Ovary (tissue), 10 donors: ENCODE measurements at places on chromosomes 6 and 20. TPM values are rescaled to one million over a fixed set of nuclear protein-coding genes. Genes with fewer than 3 reads are reported as not detected.

- no peak for DNase-seq
Observed at GRCh38 chr20:56716806-56717205, 87.7 kb downstream of the TFAP2C start.

DNA sequence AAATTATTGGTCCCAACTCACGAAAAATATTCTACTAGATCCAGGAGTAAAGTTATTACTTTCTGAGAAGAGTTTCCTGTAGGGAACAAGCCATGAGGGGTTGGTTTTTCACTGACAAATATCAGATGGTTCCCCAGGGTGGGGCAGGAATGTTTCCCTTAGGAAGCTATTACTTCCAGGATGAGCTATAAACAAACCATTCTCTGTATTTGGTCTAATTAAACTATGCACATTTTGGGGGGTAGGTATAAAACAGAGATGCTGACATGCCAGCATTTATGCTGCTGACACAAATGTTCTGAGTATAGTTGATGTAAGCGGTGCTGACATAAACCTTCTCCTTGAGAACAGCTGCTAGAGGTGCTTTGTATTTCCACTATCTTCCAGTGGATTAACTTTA is 54.2 kb downstream of the OGFRL1 start:
- no peak for DNase-seq

DNA sequence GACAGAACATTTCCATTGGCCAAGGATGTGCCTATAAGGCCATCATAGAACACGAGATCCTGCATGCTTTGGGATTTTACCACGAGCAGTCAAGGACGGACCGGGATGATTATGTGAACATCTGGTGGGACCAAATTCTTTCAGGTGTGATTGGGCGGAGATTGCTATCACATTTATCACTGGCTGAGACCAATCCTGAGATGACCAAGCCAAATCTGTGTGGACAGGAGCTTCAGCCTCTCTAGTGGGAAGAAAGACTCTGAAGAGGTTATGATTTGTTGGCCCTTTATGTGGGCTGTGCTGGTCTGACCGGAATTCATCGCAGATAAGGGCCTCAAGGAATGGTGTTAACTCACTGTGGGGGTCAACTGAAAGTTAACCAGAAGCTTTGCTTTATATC is 26.4 kb downstream of the MEP1A start:
- DNase-seq = no peak

- no peak for DNase-seq
Observed at GRCh38 chr20:44115762-44116644, 71.0 kb downstream of the JPH2 start.

DNA sequence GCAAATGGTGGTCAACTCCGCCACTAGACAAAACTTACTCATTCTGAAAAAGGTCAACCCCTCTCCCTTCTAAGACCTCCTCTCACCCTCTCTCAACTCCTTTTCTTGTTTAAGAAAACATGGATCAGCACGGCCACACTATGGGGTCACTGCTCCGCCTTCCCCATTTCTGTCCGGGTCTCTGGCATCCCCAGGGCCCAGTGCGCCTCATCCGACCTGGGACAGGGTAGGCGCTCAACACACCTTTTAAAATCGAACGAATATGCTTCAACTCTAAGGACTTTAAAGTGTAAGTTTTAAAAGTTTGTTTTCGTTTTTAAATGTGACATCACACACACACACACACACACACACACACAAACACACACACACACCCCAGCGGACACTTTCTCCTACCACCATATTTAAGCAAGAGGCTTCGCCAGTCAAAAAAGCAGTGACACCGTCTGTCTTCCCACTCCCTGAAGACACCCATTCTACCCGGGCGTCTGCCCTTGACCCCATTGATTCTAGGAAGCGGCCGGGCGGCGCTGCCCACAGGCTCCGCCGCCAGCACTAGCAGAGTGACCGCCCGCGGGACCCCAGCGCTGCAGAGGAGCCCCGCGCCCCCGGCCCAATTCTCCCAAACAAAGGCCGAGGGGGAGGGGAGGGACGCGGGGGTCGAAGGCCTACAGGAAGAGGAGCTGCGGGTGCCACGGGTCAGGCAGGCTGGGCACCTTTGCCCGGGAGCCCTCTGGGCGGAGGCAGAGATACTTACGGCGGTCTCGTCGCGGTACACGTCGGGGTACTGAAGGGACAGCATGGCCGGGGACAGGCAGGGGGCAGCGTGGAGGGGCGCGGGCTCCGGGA is 568 bp downstream of the PREP start:
- no peak for DNase-seq

The CRISP1 gene
- total RNA-seq = not detected

The MCHR2 gene
- total RNA-seq = not detected

The JPH2 gene
- total RNA-seq = 7.1 TPM

GRCh38 chr6:132234356-132234755 is 166.9 kb downstream of the MOXD1 start:
- no peak for DNase-seq

- DNase-seq = no peak
Observed at GRCh38 chr6:2611092-2611491, 139.6 kb downstream of the MYLK4 start.

The SPDEF gene
- total RNA-seq = 0.79 TPM

The PI16 gene
- 3.1 TPM for total RNA-seq

DNA sequence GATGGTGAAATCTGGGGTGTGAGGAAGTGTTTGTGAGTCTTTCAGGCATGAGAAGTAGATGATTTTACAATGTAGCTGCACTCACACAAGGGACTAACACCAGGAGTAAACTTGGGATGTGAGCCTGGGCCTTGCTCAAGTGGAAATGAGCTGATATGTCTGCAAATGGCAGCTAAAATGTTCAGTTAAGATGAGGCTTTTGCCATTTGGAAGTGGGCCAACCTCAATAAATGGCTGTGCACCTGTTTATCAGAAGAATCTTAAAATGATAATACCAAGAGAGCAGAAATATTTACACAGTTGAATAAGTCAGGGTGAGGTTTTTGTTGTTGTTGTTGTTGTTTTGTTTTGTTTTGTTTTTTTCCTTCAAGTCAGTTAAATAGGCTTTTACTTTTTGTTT is 25.7 kb upstream of the KLHL31 start:
- DNase-seq = no peak

The CPNE5 gene
- total RNA-seq = 22.1 TPM

The ZNF311 gene
- 1.4 TPM for total RNA-seq

- no peak for DNase-seq
Observed at GRCh38 chr6:125480146-125480545, 178.4 kb upstream of the HDDC2 start.

GRCh38 chr20:57609842-57610167 is 10.4 kb downstream of the ZBP1 start:
- no peak for DNase-seq

The KPNA5 gene
- 34.6 TPM for total RNA-seq

DNA sequence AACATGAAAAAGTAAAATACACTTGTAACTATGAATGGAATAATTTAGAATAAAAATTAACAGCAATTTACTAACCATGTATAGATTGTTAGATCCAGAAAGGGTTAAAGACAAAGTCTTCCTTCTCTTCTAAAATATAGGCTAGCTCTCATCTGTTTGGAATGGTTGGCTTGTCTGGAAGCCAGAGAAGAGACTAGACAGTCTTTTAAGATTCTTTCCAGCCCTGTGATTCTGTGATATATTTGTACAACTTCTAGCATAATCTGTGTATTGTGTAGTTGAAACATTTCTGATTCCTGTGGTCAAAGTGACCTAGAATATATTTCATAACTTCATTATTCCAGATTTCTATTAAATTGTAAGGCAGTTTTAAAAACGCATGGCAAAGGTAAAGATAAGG is 196.6 kb downstream of the UST start:
- no peak for DNase-seq

The SEL1L2 gene
- 0.73 TPM for total RNA-seq

DNA sequence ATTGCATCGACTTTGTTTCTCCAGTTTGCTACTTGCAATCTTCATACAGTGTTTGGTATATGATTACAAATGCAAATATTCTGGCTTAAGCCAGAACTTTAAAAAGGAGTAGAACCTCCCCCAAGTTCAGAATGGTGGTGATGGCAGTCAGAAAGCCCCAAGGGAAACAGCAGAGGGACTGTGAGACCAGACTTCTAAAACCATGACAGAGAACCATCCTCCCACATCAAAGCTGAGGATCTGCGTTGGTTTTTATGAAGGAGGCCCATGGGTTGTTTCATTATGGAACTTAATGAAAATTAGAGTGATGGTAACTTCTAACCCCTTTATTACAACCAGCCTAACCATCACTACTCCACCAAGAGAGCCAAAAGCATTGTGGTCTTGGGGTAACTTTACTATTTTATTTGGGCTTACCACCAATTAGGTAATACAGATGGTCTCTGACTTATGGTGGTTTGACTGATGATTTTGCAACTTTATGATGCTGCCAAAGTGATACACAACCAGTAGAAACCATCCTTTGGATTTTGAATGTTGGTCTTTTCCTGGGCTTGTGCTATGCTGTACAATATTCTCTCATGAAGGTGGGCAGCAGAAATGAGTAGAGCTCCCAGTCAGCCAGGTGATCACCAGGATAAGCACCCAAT is 10.9 kb upstream of the MRS2 start:
- no peak for DNase-seq

The KCNG1 gene
- 3.3 TPM for total RNA-seq

The RGS17 gene
- 0.36 TPM for total RNA-seq

DNA sequence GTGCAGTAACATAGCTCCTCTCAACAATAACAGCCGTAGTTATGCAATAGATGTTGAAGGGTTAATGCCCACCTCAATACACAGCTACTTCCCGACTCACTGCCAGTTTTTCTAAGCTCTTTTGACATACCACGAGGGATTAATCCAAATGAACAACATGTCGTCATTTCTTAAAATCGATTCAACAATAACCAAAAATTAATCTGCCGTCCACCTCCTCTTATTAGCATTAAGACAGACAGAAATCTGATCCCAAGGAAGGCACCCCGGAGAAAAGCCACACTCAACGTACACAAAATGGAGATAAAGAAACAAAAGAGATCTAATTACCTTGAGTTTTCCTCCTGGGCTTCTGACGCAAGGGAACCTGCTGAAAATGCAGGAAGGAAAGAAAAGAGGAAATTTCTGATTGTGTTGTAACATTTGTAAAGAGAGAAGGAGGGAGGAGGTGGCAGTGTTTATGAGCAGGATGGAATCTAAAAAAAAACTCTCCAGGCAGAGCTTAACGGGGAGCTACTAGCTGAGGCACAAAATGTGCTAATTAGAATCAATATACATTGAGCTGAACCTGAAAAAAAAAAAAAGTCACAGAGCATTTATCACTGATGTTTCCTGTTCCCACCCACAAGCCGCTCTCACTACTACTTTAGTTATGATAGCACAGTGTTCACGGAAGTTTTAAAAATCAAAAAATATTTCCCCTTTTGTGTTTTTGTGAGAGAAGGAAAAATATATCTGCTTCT is 109.3 kb downstream of the IPCEF1 start:
- DNase-seq = no peak

DNA sequence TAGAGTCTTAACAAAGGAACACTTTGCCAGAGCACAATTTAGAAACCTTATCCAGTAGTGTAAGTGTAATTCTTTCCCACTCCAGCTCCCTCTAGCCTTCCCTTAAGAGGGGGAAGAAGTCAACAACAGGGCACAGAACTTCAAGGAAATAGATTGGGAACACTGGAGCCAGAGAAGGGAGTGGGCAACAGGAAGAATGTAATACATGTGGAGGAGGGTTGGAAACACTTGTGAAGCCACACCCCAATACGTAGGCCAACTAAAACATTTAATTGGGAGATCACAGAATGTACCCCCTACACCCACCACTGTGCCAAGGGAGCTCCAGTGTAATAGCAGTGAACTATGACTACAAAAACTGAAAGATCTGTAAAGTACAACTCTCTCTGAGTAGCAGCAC is 735.7 kb upstream of the HS3ST5 start:
- DNase-seq = no peak

The KIF25 gene
- total RNA-seq = 1.2 TPM

DNA sequence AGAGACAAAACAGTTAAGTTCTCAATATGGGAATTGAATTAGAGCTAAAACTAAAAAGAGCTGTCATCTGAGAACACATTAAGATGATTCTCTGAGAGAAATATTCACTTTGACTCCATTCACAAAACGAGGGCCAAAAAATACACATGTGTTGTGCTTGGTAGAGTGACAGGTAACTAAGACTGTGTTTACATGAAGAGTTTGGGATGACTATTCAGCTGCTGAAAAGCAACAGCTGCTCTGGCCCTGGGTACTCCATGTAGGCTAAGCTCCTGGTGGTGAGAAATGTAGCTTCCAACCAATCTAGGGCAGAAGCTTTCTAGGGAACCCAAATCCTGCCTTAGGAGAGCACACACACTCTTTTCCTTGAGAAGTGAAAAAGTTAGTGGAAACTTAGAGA is 184.5 kb downstream of the COL21A1 start:
- no peak for DNase-seq
